ENCODE measurements at places on chromosomes 16 and 17. TPM values are rescaled to one million over a fixed set of nuclear protein-coding genes. Genes with fewer than 3 reads are reported as not detected.

TEX19 gene
- not detected for total RNA-seq

- H3K36me3 ChIP-seq: peaks cover 24% of the 10 kb centered on the region
- H3K4me3 ChIP-seq: no peak overlapping the region
- DNase-seq: no peak
Observed at GRCh38 chr17:47808036-47808829, 13.4 kb downstream of the OSBPL7 start.

GRCh38 chr16:58086381-58087208, 42.6 kb downstream of the CFAP20 start:
- no peak overlapping the region for H3K4me3 ChIP-seq
- no peaks in the 10 kb centered on the region for H3K36me3 ChIP-seq
- H3K27me3 ChIP-seq: no peaks in the 10 kb centered on the region
- H3K27ac ChIP-seq: no peak overlapping the region

DNA sequence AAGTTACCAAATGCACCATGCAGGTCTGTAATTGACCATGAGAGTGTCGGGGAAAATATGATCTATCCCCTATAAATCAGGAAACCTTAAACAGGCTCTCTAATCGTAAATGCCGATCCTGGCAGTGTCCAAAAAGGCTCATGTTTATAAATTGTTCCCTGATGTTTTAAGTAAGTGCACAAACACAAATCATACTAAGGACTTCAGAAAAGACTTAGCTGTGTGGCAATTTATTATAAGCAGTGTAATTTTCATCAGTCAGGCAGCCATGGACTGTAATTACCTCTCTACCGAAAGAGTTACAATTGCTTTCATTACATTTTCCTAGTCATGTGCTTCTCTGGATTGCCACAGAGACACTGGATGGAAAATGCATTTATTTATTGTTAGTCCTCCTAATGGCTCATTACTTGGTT, 73.4 kb upstream of the COX10 start:
- H3K27ac ChIP-seq: no peak overlapping the region
- H3K36me3 ChIP-seq: peaks cover 2% of the 10 kb centered on the region
- H3K27me3 ChIP-seq: no peaks in the 10 kb centered on the region
- DNase-seq: no peak

UMOD gene
- total RNA-seq: not detected

SHISA9 gene
- total RNA-seq: 0.05 TPM

DNA sequence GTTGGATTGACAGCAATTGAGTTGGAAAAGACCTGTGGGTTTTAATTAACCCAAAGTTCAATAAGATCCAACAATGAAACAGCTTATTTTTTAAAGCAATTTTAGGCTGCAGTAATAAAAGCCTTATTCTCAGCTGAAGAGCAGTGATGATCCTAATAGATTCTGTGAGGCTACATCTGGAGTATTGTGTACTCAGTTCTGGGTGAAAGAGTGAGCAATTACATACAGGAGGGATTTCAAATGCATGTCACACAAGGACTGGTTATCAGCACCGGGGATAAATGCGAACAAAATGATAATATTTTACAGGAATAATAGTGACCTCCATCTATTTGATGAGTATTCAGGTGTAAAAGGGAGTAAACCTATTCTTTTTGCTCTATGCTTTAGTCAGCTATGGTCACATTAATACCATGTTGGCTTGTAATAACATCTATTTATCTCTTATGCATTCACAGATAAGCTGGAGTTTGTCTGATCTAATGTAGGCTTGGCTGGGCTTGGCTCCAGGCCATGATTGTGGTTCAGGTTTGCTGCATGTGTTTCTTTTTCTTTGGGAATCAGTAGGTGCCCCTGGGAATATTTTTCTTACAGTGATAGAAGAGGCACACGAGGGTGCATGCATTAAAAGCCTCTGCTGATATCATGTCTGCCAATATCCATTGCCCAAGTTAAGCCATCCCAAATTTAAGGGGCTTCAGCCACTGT, 22.2 kb upstream of the TOX3 start:
- H3K4me1 ChIP-seq: no peaks in the 10 kb centered on the region
- H3K27ac ChIP-seq: no peak overlapping the region
- H3K4me3 ChIP-seq: no peak overlapping the region
- H3K27me3 ChIP-seq: no peaks in the 10 kb centered on the region
- no peaks in the 10 kb centered on the region for H3K36me3 ChIP-seq

All from activated CD4-positive, alpha-beta memory T cell treated with anti-CD3 and anti-CD28 coated beads for 36 hours (primary cell).